Amygdala (tissue), 56 donors: ENCODE measurements at places on chromosomes 5 and 9.

DNA sequence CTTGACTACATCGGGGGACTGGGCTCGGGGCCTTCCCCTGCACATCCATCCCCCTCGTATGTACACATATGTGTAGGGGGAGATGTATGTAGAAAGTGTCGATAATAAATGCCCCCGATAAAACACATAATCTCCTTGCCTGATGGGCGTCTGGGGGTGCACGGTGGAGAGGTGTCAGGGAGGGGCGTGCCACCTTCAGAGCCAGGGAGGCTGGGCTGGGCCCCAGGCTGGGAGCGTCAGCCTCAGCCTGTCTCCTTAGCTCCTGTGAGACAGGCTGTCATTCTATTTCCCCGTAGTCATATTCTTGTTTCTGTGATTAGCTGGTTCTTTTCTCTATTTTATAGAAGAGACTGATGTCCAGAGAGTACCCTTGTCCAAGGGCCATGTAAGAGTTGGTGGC, 4.7 kb upstream of the RXRA start:
- no peak for DNase-seq

DNA sequence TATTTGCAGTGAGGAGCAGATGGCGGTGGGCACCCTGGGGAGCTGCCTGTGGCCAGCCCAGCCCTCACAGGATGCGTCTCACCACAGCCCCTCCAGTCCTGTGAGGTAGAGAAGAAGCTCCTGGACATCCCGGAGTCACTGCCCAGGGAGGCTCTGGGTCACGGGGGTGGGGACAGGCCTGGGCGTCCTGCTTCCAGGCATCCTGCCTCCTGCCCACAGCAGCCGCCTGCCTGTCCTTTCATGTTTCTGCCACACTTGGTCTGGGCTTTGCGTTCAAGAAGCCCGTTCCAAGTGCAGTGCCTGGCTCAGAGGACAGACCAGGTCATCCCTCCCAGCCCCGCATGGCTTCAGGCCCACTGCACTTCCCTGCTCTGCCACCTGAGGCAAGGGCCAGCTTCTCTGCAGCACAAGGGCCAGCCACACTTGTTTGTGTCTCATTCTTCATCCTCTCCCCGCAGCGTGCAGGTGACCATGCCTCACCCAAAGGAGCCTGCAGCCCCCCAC, 38.2 kb downstream of the ZDHHC11B start:
- no peak for DNase-seq

DNA sequence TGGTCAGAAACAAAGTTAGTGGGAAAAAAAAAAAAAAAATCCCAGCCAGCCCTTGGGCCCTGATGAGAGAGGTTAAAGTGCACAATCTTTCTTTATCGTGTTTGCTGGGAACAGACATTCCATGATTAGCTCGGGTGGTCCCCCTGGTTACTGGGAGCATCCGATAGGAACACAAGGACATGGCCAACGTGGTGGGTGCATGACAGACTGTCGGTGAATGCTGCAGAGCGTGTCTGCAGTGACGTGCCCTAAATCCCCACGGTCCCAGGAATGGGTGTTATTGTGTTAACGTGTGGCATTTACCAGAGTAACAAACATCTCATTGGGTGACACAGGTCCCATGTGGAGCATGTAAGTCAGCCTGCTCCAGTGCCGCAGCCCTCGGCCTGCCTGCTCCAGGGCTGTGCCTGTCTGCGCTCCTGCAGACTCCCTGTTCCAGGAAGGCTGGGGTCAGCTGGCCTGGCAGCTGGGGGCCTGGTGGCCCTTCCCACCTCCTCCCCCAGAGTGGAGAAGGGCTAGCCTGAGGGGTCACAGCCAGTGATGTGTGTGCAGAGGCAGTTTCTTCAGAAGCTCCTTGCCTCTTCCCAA, 34.3 kb upstream of the TBC1D2 start:
- DNase-seq = no peak

GRCh38 chr9:111917201-111917600, 20.6 kb downstream of the UGCG start:
- DNase-seq = no peak

DNA sequence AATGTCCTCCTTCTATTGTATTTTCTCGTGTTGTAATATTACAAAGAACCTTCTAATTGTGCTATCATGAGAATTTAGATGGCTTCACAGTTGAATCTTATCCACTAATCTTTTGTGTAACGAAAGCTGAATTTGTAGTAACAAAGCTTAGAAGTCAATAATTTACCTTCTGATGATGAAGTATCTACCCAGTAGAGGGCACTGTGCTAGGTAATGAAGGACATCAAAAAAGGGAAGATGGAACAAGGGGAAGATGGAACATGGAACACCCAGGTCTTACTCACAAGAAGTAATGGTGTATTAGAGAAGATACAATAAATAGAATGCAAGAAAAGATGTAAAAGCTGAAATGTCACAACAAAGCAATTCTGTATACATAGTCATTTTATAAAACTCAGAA, 131.0 kb upstream of the CCNG1 start:
- DNase-seq = no peak

- DNase-seq = no peak
Measured at GRCh38 chr5:142544071-142544753, 141.7 kb downstream of the FGF1 start.

DNA sequence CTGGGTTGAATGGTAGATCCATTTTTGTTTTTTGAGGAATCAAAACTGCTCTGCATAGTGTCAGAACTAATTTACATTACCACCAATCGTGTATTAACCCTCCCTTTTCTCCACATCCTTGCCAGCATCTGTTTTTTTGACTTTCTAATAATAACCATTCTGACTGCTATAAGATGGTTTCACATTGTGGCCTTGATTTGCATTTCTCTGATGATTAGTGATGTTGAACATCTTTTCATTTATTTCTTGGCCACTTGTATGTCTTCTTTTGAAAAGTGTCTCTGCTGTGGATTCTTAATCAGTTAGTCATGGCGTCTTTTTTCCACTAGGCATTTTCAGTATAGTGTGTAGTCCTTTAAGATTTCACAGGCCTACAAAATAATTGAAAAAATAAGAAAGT, 2144.3 kb upstream of the C9orf72 start:
- DNase-seq = no peak

- no peak for DNase-seq
Measured at GRCh38 chr9:13146840-13147239, 132.7 kb downstream of the MPDZ start.

- no peak for DNase-seq
Measured at GRCh38 chr5:159849437-159850083, 66.7 kb upstream of the ADRA1B start.

DNA sequence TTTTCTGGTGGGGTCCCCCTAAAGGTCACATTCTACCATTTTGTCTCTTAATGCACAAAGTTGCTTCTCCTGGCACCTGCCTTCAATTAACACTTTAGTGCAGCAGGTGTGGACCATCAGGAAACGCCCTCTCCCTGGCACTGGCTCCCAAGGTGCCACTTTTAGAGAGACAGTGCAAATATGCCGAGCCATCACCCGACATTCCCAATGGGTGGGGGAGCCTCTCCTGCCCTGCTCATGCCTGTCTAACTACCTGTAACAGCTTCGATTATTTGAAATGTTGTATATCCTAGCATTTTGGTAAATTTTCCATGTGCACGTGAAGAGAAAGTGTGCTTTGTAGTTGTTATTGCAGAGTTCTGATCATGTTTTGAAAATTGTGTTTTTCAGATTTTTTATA, 13.2 kb upstream of the LRRC14B start:
- DNase-seq = no peak

- peak; percentile 25 for DNase-seq
Measured at GRCh38 chr5:170603578-170604565, 100.1 kb downstream of the KCNIP1 start.

DNA sequence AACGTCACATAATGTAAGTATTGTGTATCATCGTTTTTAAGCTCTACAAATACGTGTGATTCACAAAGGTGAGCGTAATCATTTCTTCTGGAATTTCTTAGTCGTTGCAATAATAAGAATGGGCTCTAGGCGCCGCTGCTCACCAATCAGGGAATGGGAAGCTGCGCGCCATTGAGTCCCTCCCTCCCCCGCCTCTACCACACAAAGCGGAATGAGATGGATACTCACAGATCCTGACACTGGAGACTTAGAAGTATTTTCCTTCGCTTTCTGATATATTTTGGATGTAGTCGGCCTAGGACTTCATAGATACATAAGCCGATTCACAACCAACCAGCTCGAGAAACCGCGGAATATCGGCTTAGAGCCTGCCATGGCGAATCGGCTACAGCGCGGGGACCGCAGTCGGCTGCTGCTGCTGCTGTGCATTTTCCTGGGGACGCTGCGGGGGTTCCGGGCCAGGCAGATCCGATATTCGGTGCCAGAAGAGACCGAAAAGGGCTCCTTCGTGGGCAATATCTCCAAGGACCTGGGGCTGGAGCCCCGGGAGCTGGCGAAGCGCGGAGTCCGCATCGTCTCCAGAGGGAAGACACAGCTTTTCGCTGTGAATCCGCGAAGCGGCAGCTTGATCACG, at the start of gene PCDHGA11:
Gene PCDHGA11 (plus strand): TSS at position 197 of the 634 bp plus-strand sequence. CDS start 177 bp downstream, at position 374.
- DNase-seq = no peak

GRCh38 chr5:168086104-168086610, 205.3 kb upstream of the WWC1 start:
- DNase-seq = no peak

DNA sequence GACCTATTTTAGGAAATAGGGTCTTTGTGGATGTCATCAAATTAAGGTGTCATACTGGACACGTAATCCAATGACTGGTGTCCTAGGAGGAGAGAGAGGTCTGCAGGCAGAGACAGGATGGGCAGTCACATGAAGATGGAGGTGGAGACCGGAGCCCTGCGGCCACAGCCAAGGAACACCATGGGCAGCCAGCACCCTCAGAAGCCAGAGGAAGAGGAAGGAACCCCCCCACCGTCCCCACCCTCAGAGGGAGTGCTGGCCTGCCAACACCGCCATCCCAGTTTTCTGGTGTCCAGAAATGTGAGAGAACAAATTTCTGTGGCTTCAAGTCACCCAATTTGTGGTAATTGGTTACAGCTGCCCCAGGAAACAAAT, 88.3 kb downstream of the NSUN2 start:
- no peak for DNase-seq

- no peak for DNase-seq
Measured at GRCh38 chr5:159819591-159820411, 96.5 kb upstream of the ADRA1B start.

DNA sequence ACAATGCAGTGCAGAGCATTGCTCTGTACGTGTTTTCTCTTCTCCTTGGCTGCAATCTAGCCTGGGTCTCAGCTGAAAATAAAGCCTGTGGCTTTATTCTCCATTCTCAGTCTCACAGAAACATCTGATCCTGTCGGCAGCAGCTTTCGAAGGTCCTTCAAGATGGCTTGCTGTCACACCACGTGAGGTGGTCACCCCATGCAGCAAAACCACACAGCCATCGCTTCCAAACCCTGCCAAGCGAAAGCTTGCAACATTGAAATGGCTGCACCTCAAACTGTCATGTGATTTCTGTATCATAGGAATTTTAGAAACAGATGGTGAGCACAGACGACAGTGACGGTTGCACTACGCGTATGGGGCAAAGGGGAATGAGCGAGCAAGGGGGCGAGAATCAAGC, 98.5 kb upstream of the SMARCA2 start:
- DNase-seq = peak; percentile 9

DNA sequence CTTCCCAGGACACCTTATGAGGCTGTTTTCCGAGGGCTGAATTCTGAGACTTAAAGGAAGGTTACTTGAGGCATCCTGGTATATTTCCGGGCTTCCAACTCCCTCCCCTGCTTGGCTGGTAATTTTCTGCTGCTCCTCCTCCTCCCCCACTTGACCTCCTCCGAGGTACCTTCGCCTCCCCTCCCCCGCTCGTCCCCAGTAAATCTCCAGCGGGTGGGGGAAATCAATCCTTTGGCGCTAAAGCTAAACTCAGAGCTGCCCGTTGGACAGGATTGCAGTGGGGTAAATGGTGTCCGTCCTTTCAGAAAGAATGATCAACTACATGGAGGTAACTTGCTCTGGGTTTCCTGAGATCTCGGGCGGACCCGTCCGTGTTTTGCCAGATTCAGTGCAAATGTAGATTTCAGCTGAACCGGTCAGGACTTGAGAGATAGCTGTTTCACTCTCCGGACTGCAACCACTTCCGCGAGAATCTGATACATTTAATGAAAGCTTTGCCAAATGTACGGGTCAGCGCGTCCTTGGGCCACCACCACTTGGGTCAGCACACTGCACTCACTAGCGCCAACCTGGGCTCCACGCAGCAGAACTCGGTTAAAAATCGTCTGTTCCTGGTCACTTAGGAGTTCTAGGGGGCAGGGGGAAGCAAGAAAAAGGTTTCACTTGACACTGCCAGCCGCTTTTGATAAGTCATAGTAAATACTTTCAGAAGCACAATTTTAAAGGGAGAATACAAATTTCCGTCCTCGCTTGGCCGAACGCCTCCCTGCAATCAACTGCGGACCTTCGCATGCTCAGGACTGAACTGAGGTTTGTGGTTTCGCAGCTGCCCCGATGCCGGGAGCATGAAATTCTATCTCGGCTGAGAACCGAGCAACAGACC, 4.6 kb upstream of the ISL1 start:
- DNase-seq = no peak

- DNase-seq = peak; percentile 66
Measured at GRCh38 chr9:129174724-129175514, 3.1 kb downstream of the IER5L start.

- no peak for DNase-seq
Measured at GRCh38 chr9:71719562-71719961, 48.8 kb downstream of the CEMIP2 start.

- no peak for DNase-seq
Measured at GRCh38 chr5:133870661-133871060, 97.8 kb downstream of the C5orf15 start.

DNA sequence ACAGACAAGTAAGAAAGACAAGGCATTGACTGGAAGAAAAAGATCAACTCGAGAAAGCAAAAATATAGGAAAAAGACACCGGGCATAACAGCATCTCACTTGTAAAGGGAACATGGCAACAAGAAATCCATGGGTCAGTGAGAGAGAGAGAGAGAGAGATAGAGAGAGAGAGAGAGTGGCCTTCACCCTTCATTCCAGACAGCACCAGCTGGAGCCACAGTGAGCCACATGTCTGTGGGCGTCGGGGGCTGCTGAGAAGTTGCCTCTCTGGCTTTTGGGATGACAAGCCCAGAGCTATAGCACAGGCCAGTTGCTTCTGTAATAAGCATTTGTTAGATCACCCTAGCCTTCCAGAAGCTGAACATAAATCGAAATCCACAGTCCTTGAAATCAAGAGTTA, 20.3 kb upstream of the ENC1 start:
- DNase-seq = no peak

DNA sequence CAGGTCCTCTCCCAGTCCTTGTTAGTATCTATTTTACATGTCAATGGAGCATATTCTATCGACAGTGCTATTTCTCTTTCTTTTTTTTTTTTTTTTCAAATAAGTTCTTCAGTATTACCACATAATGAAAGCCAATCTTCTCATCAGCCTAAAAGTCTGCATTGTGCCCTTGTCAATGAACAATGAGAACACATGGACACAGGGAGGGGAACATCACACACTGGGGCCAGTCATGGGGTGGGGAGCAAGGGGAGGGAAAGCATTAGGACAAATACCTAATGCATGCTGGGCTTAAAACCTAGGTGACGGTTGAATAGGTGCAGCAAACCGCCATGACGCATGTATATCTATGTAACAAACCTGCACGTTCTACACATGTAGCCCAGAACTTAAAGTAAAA, 47.7 kb upstream of the TEX48 start:
- DNase-seq = no peak

- no peak for DNase-seq
Measured at GRCh38 chr5:67363180-67363709, 166.6 kb upstream of the CD180 start.
